ENCODE measurements at places on chromosomes 1 and 21.
A peak's percentile ranks its signal among the peaks of the same experiment; 100 is the strongest.

DNA sequence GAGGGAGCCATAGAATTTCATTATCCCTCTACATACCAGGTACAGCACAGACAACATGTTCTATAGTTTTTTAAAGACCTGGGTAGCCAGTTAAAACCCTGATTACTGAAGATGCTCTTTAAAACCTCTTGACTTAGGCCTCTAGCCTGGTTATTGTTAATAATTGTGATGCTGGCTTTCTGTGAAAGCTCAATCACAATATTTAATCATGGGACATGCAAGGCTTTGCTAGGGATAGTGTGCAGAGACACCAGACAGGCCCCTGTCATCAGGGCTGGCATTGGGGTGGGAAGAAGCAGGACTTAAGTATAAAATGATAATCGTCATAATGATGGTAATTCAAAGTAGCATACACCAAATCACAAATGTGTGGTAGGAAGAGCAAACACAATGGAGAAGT, 274.4 kb downstream of the PTBP2 start:
- DNase-seq, result no peak

- no peak for DNase-seq
These were observed 19.5 kb upstream of the PUM1 start for GRCh38 chr1:31084782-31085569.

DNA sequence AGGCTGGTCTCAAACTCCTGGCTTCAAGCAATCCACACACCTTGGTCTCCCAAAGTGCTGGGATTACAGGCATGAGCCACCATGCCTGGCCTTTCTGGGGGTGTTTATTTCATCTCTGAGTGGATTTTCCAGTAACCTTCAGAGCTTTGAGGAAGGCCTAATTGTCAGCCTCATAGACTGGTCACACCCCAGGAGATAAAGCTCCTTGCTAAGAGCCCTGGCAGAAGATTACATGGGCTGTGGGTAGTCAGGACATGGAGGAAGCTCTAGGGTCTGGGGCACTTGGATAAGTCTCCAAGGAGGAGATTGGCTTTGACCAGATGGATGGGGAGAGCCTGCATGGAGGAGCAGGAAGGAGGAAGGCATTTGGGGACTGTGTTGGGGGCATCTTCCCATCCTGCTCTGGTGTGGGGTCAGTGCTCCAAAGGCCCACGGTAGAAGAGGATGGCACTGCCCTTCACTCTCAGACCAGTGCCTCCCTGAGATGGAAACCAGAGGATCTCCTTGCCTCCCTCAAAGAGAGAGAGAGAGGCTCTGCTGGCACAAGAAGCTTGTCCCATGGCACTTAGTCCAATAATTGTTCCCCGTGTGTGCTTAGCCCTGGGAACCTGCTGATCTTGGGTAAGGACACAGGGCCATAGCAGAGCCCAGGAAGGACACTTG, 14.7 kb upstream of the GSTM4 start:
- DNase-seq, result no peak

DNA sequence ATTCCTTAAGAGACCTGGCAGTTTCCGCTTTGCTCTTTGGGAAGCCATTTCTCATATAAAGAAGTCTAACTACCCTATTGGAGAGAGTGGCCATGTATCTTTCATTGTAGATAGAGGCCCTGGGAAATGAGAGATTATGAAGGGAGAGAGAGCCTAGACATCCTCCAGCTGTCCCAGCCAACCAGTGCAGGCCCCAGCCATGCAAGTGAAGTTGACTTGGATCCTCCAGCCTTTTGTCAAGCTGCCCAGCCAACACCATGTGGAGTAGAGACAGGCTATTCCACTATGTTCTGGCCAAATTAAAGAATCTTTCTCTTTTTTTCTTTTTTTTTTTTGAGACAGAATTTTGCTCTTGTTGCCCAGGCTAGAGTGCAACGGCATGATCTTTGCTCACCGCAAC, 7.1 kb upstream of the ANP32E start:
- DNase-seq, result no peak

GRCh38 chr1:211920141-211920572, 89.6 kb upstream of the LPGAT1 start:
- peak; percentile 25 for DNase-seq

- no peak for DNase-seq
These were observed 4.3 kb downstream of the GPR88 start for GRCh38 chr1:100542285-100542684.

DNA sequence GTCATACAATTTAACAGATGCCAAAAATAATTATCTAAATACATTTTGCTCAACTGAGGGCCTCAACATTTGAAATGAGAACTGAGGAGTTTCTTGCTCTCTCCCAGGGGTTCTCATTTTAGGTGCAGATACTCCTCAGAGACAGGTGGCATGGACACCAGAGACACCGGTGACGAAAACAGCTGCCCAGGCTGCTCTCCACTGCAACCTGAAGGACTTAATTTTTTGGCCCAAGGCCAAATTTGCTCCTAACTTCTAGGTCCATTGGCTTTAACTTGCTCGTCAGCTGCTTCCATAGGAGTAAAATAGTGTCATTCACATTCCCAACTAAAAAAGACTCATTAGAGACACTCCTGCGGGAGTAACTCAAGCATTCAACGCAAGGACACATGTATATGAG, 87.0 kb downstream of the NRIP1 start:
- no peak for DNase-seq

- no peak for DNase-seq
These were observed 99.1 kb upstream of the RAB3GAP2 start for GRCh38 chr1:220371324-220371723.

DNA sequence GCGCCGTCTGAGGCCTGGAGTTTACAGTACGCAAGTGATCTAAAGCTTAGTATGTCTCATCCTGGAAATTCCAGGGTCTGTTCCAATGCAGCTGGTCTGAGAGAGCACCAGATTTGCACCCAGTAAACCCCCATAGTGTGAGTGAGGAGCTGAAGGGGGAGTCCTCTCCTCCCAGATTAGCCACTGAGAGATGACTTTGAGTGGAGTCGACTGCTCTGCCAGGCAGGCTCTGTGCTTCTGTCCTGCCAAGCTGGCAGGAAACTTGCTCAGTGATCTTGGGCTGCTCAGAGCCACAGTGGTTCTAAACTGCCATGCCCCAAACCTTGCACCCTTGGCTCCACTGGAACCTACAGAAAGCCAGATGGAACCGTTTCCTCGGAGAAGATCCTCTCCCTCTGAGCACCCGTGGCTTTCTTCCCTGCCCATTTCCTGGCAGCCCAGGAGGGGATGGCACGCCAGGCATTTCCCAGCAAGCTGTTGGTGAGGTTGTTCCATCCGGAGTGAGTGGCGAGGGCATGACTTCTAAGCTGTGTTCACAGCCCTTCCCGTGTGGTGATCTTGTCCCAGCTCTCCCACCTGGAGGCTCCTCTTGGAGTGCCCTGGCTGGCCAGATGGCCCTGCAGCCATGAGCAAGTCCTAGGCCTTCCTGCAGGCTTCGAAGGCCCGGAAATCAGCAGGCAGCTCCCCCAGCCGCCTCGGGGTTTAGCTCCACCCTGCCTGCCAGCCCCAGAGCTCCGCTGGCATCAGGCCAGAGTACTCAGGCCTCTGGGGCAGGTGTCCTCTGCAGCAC, 125.9 kb upstream of the VAMP3 start:
- no peak for DNase-seq

- no peak for DNase-seq
These were observed 70.2 kb downstream of the BACH1 start for GRCh38 chr21:29368906-29369305.

DNA sequence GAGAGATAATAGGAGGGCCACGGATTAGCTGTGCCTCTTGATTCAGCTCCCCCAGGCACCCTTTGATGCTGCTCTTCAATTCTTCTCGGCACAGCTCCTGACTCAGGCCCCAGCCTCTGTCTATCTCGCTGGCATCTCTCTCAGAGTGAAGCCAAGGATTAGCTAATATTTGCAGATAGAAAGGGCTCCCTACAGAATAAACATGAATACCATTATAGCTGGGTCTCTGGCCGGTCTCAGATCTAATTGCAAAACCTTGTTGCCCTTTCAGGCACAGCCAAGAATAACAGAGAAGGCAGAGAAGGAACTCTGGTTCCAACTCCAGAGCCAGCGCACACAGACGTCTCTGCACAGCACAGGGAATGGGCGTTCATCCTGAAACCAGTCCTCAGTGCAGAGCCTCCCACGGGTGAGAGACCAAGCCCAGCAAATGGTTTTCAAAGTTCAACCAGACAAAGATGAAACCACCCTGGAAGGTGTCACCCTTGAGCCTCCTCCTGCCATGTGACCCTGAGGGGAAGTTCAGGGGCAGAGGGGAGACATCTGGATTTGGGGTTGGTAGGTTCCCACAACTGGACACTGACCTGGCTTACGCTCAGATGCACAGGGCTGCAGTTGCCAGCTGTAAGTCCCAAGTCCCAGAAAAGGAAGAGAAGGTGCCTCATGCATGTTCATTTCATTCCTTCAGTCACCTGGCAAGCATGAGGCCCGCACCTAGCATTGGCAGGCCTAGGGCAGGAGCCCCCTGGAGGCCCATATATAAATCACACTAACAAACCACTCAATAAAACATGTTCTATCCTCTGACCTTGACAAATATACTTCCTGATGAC, 394.0 kb downstream of the NPHP4 start:
- DNase-seq, result no peak

GRCh38 chr21:38054334-38054733, 138.1 kb upstream of the KCNJ6 start:
- no peak for DNase-seq

DNA sequence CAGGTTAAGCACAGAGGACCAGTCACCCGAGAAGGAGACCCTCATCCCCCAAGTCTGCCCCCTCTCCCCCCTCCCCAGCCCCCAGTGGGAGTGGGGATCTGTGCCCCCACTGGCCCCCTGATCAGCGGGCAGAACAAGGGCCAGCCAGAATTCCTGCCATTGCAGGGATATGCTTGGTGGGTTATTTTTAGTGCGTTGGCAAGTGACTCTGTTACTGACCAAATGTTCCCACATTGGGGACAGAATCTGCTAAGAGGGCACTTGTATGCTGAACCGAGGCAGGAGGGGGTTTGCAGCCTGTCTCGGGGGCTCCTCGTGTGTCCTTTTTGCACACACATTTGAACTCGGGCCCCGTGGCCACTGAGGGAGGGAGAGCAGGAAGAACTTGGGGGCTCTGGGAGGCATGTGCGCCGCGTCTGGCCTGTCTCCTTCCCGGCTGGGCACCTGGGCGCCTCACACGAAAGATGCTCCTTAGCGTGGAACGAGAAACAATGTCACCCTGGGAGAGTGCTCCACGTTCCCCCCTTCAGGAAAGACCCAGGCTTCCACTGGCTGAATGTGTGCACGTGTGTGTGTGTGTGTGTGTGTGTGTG, 66.4 kb upstream of the CASZ1 start:
- no peak for DNase-seq

DNA sequence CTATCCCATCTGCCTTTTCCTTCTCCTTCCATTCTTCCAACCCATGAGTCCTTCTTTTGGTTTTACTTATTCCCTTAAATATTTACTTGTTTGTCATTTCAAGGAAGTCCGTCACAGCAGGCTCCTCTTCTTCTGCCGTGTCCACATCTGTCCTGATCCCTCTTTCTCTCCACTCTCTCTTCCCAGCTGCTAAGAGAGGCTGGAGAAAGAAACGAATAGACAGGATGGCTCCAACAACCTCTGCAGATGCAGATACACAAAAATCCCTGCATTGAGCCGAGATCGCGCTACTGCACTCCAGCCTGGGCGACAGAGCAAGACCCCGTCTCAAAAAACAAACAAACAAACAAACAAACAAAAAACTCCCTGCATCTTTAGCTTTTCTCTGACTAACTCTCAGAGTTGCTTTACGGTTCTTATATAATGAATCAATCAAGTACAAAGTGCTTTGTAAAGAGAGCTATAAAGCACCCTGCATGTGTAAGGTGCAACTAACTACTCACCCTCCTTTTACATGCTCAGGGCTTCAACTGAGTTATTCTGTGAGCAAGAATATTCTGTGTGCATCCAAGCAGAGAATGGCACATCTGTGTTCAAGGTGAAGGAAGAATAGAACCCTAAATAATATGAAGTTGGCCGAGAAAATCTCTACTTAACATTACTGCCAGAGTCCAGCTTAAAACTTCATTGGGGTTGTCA, 3.8 kb upstream of the SAMD13 start:
- DNase-seq, result no peak

DNA sequence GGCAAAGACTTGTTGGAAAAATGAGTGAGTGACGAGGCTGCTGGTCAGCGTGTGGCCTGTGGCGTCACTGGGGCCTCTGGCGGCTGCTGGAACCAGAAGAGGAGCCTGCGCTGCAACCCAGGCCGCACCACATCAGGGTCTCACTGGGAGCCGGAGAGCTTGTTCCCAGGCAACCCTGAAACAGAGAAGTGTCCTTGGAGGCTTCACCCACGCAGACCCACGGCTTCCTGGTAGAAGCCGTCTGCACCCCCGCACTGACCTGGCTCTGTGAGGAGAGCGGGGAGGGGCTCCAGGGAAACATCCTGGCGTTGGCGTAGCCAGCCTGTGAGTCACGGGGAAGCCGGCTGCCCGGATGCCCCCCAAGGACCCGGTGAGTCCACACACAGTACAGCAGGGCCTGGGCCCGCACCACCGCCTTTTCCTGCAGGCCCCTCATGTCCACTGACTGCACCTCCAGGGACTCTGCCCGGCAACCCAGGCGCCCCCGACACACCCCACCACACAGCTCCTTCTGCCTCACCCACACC, 57.4 kb downstream of the COL6A1 start:
- DNase-seq, result peak; percentile 85

DNA sequence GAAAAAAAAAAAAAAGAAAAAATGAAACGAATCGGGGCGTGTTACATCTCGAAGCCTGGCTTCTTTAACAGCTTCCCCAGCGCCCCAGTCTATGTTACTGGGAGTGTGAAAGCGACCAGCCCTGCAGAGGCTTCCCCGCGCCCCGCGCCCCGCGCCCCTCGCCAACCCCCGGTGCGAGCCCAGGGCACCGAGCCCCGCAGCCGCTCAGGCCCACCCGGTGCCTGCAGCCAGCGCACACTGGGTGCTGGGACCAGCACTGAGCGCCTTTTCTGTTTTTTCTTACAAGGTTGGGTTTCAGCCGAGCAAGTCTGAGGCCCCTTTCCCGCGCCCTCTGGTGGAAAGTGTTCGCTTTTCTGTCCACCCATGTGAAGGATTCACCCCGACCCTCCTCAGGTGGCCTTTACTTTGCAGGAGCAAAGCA, 42.1 kb upstream of the ZNF496 start:
- DNase-seq, result peak; percentile 37

DNA sequence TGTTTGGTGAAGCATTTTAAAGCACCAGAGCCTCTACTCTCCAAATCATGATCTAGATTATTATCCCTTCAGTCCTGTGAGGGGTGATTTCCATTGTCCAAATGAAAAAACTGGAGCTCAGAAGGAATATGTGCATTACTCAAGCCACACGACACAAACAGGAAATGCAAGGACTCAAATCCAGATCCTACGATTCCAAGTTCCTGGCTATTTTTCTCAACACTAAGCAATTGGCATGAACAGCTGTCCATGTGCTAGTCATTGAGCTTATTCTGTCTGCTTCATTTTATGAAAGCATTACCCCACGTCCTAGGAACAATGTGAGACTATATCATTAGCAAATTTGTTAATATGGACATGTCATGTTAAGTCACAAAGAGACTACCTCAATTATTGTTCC, 273.1 kb upstream of the LYPLAL1 start:
- no peak for DNase-seq

Measured in fibroblast of skin of scalp (primary cell).